ENCODE measurements at places on chromosomes 4 and X.

- DNase-seq = peak; percentile 69
Measured at GRCh38 chr4:176964116-176964691, 171.5 kb upstream of the VEGFC start.

GRCh38 chr4:58274553-58274952 is 1164.4 kb upstream of the IGFBP7 start:
- no peak for DNase-seq

DNA sequence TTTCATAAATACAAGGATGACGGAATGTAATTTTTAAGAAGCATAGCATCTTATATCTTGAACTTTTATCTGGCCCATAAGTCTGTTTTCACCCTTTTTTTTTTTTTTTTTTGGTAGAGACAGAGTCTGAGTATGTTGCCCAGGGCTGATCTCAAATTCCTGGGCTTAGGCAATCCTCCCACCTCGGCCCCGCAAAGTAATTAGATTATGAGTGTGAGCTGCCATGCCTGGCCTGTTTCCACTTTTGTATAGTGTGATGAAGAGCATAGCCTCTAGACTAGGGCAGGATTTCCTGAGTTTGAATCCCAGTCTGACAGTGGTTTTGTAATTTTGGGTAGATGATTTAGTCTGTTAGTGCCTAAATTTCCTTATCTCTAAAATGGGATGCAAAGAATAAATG is 11.0 kb downstream of the STIM2 start:
- DNase-seq = no peak

- no peak for DNase-seq
Measured at GRCh38 chr4:15942283-15942682, 3.7 kb upstream of the FGFBP1 start.

GRCh38 chr4:148023512-148024181 is 291.8 kb downstream of the ARHGAP10 start:
- no peak for DNase-seq

- no peak for DNase-seq
Measured at GRCh38 chr4:139247241-139247640, 32.8 kb downstream of the MGARP start.

DNA sequence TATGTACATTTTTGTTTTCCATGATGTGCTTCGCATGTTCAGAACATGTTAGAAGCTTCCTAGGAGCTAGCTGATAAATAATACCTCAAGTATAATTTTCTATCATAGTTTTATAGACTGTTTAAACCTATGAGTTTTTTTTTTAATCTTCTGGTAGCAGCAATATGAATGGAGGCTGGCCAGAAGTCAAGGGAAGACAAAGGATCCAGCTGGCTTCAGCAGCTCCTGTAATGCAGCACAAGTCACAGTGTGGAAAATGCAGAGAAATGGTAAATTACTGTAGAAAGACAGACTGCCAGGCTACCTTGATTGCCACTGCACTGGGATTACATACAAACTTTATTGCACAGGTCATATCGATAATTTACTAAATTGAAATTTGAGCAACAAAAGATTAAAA is 537.9 kb downstream of the IQCM start:
- DNase-seq = no peak

DNA sequence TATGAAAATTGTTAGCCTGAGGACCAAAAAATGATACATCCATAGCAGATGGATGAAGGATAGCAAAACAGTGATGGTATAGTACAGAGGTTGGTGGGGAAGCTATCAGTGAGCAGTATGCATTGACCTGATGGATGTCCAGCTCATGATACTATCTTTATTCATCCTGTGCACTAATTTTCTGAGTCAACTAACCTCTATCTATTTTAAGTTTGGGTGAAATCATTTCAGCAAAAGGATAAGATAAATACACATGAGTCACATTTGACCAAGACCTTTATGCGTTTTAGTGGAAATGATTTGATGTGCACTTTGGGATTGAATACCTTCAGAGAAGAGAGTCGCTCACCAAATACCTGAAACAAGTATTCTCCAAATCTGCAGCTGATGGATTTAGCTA is 351.0 kb upstream of the NR3C2 start:
- DNase-seq = no peak

- DNase-seq = no peak
Measured at GRCh38 chr4:6262176-6262575, 7.5 kb upstream of the WFS1 start.

DNA sequence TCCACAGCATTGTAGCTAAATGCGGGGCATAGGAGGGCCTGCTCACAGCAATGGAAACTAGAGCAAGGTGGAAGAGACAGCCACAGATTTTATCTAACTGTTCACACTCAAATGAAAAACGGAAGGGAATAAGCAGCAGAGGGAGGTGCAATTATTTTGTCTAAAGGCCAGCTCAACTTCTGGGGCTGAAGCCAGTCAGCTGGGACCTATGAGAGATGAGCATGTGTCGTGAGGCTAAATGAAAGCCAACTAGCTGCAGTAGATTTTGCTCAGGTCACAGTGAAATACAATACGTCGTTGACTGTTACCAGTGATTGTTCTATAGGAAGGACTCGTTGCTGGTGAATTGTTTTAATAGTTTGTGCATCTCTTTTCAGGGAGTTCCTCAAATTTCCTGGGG is 26.4 kb upstream of the FGFBP2 start:
- DNase-seq = no peak

- DNase-seq = no peak
Measured at GRCh38 chr4:47381172-47381571, 82.3 kb downstream of the COMMD8 start.

GRCh38 chr4:70734168-70734954 is 12.6 kb downstream of the RUFY3 start:
- no peak for DNase-seq

- no peak for DNase-seq
Measured at GRCh38 chrX:9447906-9448305, 17.0 kb upstream of the TBL1X start.

- DNase-seq = peak; percentile 84
Measured at GRCh38 chrX:85243761-85244449, at the start of the genes SATL1 and ZNF711. Gene SATL1 (minus strand): TSS chrX:85243779. CDS start chrX:85108968, 134,811 bp downstream. Gene ZNF711 (plus strand): TSS chrX:85243991. CDS start chrX:85247573, 3,582 bp downstream.

DNA sequence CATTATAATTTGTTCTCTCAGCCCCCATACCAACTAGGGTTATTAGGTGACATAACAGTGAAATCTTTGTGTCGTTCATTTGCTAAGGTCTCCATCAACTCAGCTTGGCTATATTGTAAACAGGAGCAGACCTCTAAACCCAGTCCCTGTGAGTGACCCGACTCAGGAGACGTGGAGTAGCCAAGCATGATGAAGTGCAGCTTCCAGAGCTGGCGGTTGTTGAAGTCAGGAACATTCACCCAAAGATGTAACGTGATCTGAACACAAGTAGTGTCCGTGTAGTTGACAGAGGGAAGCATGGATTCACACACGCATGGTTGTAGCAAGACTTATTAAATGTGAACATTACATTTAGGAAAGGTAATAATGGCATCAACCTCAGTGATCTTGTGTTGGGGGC is 102.3 kb downstream of the FAM193A start:
- DNase-seq = no peak

GRCh38 chr4:173761236-173761635 is 231.2 kb upstream of the HAND2 start:
- DNase-seq = no peak

DNA sequence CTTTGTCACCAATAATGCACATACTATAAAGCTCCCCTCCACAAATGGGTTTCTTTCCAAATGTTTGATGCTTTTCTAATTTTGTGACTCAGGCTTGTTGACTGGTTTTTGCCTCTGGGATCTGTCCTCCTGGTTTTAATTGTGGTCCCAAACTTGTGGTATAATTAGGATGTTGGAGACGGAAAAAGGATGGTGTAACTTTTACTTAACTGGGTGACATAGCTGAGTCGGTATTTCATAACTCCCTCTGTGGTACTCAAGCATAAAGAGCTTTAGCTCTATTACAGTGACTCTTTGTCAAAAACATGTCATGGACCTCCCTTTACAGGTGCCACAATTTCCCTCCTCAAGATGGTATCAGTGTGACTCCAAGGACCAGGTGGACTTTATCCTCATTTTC is 119.7 kb upstream of the RBPJ start:
- no peak for DNase-seq

- DNase-seq = peak; percentile 61
Measured at GRCh38 chrX:24369816-24370215, 9.4 kb downstream of the SUPT20HL1 start.

DNA sequence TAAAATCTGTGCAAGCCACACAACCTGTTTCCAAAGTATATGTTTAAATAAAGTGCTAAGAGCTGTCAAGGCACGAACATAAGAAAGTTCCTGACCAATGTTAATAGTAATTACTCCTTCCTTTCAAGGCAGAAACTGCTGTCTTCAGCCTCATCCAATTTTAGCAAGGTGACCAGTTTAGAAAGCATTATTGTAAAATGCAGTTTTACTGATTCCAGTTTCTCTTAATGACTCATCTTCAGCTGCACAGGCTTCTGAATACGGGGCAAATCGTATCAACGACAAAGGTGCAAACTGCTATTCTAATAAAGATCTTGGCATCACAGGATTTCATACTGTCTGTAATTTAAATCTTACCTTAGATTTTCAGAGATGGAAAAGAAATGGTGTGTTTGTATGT is 87.5 kb downstream of the PPP3CA start:
- no peak for DNase-seq

DNA sequence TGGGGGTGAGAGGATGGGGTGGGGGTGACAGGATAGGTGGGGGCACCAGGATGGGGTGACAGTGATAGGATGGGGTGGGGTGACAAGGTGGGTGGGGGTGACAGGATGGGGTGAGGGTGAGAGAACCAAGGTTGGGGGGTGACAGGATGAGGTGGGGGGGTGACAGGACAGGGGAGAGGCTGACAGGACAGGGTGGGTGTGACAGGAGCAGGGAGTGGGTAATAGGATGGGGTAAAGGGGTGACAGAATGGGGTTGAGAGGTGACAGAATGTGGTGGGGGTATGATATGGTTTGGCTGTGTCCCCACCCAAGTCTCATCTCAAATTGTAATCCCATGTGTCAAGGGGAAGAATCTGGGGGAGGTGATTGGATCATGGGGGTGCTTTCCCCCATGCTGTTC is 26.0 kb downstream of the RNF212 start:
- DNase-seq = no peak

- DNase-seq = no peak
Measured at GRCh38 chr4:105106426-105106825, 40.2 kb upstream of the TET2 start.

- DNase-seq = peak; percentile 17
Measured at GRCh38 chrX:100609591-100609990, 24.9 kb downstream of the TNMD start.

GRCh38 chr4:77990904-77991358 is 66.2 kb upstream of the FRAS1 start:
- no peak for DNase-seq

GRCh38 chr4:162366146-162366545 is 202.3 kb upstream of the FSTL5 start:
- DNase-seq = no peak

DNA sequence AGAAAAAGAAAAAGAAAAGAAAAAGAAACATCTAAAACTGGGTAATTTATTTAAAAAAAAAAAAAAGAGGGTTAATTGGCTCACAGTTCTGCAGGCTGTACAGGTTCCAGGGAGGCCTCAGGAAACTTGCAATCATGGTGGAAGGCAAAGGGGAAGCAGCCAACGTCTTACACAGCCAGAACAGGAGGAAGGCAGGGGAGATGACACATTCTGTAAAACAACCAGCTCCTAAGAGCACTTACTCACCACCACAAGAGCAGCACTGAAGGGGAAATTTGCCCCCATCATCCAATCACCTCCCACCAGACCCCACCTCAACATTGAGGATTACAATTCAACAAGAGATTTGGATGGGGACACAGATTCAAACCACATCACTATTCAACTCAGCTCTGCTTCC is 36.8 kb upstream of the TMEM184C start:
- no peak for DNase-seq

DNA sequence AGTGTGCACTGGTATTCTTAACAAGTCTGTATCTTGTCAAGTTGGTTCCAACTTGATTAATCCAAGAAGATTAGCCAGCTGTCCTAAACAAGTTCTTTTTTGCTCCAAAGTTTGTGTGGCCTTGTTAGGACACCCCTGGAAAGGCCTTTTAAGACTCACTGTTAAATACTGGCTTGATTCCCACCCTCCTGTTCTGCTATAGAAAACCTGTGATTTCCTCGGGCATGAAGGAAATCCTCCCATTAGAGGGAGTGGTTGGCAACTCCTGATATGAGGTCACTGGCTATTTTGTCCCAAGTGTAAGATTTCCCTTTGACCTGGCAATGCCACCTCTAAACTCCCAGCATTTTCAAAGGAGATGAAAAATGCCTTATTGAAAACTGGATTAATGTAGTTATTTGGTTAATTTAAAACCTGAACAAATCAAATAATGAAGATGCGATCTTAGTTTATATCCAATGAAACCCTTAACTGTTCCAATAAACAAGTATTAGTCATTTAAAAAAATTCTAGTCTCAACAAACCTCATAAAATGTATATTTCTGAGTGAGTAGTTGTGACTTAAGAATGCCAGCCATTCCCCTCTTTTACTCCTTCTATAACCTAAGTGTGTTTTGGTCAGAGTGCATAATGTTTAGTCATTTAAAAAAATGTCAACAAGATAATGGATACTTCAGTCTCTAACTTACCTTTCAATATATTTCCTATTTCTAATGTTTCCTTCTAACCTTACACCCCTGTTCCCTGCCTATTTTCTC is 94.4 kb downstream of the NPNT start:
- no peak for DNase-seq

- DNase-seq = no peak
Measured at GRCh38 chr4:60617731-60618130, 582.4 kb upstream of the ADGRL3 start.

GRCh38 chrX:119573840-119574393 is 446 bp upstream of the UBE2A start:
- DNase-seq = peak; percentile 45

DNA sequence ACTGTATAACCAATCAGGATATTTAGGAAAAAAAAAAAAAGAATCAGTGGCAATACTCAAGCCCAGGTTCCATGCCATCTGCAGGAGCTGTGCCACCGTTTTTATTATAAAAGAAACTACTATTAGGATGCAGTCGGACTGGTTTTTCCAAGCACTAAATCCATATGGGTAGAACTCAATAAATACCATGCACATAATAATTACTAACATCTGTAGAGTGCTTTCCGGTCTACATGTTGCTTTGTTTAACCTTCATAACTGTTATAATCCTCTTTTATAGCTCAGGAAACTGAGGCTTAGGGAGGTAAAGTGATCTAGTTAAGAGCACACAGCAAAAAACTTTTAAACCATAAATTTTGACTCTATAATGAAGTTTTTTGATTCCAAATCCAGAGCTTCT is 24.0 kb downstream of the ARSJ start:
- no peak for DNase-seq

DNA sequence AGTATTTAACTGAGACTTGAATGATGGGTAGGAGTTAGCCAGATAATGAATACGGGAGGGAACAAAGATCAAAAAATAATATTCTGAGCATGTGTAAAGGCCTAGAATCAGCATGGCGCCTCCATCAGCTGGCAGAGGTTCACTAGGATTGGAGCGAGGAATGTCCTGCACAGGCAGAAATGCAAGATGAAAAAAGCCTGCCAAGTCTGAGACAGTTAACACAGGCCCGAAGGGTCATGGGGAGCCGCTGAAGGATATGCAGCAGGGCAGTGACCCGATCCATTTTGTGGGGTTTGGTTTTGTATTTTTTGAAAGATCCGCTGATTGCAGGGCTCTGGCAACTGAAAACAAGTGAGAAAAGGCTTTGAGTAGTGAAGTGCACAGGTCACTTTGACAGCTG is 40.1 kb downstream of the SMPX start:
- no peak for DNase-seq

GRCh38 chrX:30275498-30275897 is 28.6 kb downstream of the MAGEB1 start:
- DNase-seq = peak; percentile 15

- DNase-seq = peak; percentile 86
Measured at GRCh38 chr4:64158648-64159326, 250.5 kb downstream of the TECRL start.

GRCh38 chr4:83178029-83178428 is 63.5 kb upstream of the PLAC8 start:
- DNase-seq = no peak
